ENCODE measurements at places on chromosomes 13 and 19.

DNA sequence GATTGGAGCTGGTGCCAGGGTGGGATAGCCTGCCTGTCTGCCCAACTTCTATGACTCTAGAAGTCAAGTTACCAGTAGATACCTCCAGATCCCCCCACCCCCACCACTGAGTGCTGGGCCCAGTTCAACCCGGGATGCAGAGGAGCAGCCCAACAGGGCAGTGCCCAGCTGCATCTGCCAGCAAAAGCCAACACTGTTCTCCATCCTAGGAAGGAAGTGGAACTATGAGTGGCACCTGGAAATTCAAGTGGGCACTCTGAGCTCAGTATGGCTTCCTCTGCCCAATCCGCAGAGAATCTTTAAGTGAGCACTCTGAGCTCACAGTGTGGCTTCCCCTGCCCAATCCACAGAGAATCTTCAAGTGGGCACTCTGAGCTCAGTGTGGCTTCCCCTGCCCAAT lies 14.2 kb downstream of the TUBGCP3 start:
- DNase-seq: no peak

- DNase-seq: no peak
Measured at GRCh38 chr13:24684600-24684998, 4.4 kb downstream of the ATP12A start.

- DNase-seq: no peak
Measured at GRCh38 chr13:36088001-36088400, 43.2 kb downstream of the DCLK1 start.

GRCh38 chr13:92781965-92782690 lies 444.5 kb upstream of the GPC6 start:
- no peak for DNase-seq

- peak; percentile 91 for DNase-seq
Measured at GRCh38 chr19:40221858-40222619, 3.9 kb upstream of the TTC9B start.

Measured in MM.1S (cell line).